ENCODE measurements at places on chromosomes 7 and 10. TPM values are rescaled to one million over a fixed set of nuclear protein-coding genes. Genes with fewer than 3 reads are reported as not detected.

Gene ASB4
- not detected for total RNA-seq

DNA sequence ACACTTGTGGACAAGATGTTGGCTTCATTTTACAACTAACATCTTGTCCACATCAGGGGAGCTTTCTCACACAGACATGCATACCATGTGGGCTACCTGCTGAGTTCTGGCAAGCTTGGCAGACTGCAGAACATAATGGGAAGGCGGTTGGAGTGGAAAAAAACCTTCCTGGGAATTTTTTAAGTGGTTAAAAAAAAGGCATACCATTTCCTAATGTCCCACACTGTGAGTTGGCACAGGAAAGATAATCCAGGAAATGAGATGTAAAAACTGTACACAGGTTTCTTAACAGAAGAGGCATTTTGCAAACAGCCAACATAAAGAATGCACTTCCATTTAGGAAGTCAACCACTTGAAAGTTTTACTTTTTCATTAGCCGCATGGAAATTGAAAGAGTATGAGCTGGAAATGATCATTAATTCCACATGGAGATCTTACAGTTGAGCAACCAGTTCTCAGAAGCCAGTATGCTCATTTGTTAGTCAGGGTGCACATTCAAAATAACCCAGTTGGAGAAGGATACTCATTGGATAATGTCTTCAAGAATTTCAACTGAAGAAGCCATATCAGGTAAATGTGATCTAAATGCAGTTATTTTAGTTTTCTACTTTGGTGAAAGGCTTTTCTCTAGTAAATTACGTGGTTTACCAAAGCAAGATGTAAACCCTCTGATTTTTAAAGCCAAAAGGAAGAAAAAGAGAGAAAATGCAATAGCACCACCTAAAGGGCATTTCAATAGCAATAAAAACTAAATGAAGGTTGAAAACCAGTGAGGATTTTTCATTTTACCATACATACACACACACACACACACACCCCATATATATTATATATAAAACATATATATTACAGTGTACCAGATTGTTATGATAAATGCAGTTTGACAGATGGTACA lies 194.0 kb downstream of the TAX1BP1 start:
- DNase-seq, result no peak
- peaks cover 2% of the 10 kb centered on the region for H3K27me3 ChIP-seq
- H3K36me3 ChIP-seq, result no peaks in the 10 kb centered on the region
- no peak overlapping the region for H3K27ac ChIP-seq
- H3K4me3 ChIP-seq, result no peak overlapping the region

DNA sequence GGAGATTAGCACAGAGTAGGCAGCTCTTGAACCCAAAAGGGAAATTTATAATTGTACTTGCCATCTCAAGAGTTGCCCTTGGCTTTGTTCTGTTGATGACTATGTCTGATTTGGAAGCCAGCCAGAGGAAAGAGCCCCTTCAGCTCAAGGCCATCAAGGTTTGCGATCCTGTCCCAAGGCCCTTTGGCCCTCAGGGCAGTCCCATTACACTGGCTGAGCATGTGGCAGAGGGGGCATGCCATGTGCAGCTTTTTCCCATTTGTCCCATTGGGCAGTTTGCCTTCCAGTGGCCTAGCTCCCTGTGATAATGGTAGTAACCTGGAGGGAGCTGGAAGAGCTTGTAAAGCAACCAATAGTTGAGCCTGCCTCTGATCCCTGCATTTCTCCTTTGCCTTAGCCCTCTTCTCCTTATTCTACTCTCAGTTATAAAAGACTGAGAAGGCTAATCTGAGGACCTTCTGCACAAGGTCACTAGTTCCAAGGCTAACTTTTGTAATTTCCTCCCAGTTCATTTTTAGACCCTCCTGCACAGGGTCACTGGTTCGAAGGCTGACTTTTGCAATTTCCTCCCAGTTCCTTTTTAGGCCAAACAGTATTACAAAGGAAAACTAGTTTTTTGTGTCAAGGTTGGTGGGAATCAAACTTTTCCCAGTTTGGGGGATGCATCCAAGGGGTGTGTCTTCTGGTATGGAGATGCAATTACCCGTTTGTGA lies 31.0 kb upstream of the ARHGAP12 start:
- no peak overlapping the region for H3K27ac ChIP-seq
- no peak overlapping the region for H3K4me3 ChIP-seq
- H3K4me1 ChIP-seq, result peaks cover 21% of the 10 kb centered on the region
- DNase-seq, result no peak

Gene ZNF365
- 0.58 TPM for total RNA-seq

GRCh38 chr7:156156734-156157408 lies 344.6 kb upstream of the SHH start:
- no peak overlapping the region for H3K27ac ChIP-seq
- DNase-seq, result no peak
- no peaks in the 10 kb centered on the region for H3K36me3 ChIP-seq
- no peak overlapping the region for H3K4me3 ChIP-seq
- H3K27me3 ChIP-seq, result peaks cover 21% of the 10 kb centered on the region

GRCh38 chr10:123807444-123808035 lies 84.1 kb downstream of the CPXM2 start:
- H3K27ac ChIP-seq, result no peak overlapping the region
- DNase-seq, result no peak
- no peaks in the 10 kb centered on the region for H3K36me3 ChIP-seq
- no peaks in the 10 kb centered on the region for H3K4me1 ChIP-seq
- no peak overlapping the region for H3K4me3 ChIP-seq
- peaks cover 9% of the 10 kb centered on the region for H3K27me3 ChIP-seq

- H3K4me1 ChIP-seq, result no peaks in the 10 kb centered on the region
- no peaks in the 10 kb centered on the region for H3K36me3 ChIP-seq
- H3K27me3 ChIP-seq, result peaks cover 32% of the 10 kb centered on the region
- no peak overlapping the region for H3K27ac ChIP-seq
- no peak for DNase-seq
- no peak overlapping the region for H3K4me3 ChIP-seq
Observed at GRCh38 chr10:7659560-7659959, 7.2 kb downstream of the ITIH5 start.

- no peak for DNase-seq
- no peak overlapping the region for H3K27ac ChIP-seq
- H3K4me3 ChIP-seq, result no peak overlapping the region
Observed at GRCh38 chr7:83684928-83685327, 36.0 kb upstream of the SEMA3E start.

- no peak overlapping the region for H3K4me3 ChIP-seq
- H3K27ac ChIP-seq, result no peak overlapping the region
- H3K36me3 ChIP-seq, result no peaks in the 10 kb centered on the region
- DNase-seq, result no peak
Observed at GRCh38 chr7:128422842-128423241, 13.1 kb upstream of the IMPDH1 start.

Gene MSANTD7
- total RNA-seq, result 17.0 TPM

Gene LIPM
- not detected for total RNA-seq

Gene HIBADH
- 14.4 TPM for total RNA-seq

- no peaks in the 10 kb centered on the region for H3K36me3 ChIP-seq
- H3K27me3 ChIP-seq, result peaks cover 8% of the 10 kb centered on the region
- DNase-seq, result no peak
- H3K27ac ChIP-seq, result no peak overlapping the region
- peaks cover 4% of the 10 kb centered on the region for H3K4me1 ChIP-seq
- no peak overlapping the region for H3K4me3 ChIP-seq
Observed at GRCh38 chr7:47400741-47401206, 181.1 kb downstream of the TNS3 start.

- H3K27me3 ChIP-seq, result no peaks in the 10 kb centered on the region
- H3K4me1 ChIP-seq, result peaks cover 2% of the 10 kb centered on the region
- DNase-seq, result no peak
- H3K27ac ChIP-seq, result no peak overlapping the region
- no peaks in the 10 kb centered on the region for H3K36me3 ChIP-seq
Observed at GRCh38 chr7:33666531-33666930, 238.8 kb upstream of the BMPER start.

Gene LRRC4
- 0.11 TPM for total RNA-seq

Gene KIAA1549
- total RNA-seq, result 1.1 TPM
